ENCODE measurements at places on chromosomes 3 and 15.

GRCh38 chr15:52649686-52650085 lies 29.5 kb downstream of the ATOSA start:
- no peak for DNase-seq

DNA sequence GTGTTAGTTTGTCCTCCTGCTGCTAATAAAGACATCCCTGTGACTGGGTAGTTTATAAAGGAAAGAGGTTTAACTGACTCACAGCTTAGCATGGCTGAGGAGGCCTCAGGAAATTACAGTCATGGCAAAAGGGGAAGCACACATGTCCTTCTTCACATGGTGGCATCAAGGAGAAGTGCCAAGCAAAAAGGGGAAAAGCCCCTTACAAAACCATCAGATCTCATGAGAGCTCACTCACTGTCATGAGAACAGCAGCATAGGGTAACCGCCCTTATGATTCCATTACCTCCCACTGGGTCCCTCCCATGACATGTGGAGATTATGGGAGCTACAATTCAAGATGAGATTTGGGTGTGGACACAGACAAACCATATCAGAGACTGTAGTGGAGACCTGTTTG lies 27.0 kb downstream of the TM2D3 start:
- DNase-seq = no peak

DNA sequence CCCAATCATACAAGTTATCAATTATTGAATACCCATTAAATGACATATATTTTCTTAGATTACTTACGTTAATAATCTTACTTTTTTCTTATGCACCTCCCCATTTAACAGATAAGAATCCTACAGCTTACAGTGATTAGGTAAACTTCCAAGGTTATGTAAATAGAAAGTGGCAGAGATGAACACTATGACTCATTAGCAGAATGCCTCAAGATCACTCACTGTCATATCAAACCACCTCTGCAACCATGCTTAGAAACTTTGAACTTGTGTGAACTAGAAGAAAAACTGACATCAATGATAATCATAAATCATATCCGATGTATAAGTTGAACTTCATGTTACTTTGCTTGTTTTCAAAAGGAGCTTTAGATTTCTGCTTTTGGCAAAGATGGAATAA lies 911.6 kb upstream of the ARPP21 start:
- no peak for DNase-seq

DNA sequence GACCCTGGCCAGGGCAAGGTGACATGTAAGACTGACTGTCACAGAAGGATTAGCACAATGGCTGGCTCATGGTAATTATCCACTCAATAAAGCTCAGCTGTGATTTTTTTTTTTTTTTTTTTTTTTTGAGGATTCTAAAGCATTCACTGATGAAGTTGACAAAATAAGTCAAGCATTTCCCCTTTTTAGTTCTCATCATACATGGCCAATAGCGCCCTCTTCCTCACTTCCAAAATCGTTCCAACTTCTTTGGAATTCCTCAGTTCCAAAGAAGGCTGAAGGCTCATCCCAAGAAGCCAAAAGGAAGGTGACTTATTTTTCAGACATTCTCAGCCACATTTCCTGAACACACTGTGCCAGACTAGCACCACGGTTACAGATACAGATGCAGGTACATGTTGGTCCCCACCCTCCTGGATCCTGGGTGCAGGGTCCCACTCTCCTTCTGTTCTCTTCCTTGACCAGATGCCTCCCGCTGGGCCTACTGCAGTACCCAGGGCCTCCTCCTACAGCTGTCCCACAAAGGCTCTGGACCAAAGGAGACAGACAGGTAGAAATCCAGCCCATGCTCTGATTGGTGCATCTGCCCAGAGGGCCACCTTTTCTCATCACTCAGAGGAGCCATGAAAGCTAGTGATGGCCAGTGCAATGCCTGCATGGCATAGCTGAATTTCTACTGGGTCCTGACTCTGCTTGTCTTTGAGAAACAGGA lies 202.6 kb downstream of the UACA start:
- DNase-seq = no peak
